Right ventricle myocardium superior (tissue), 1 donor: ENCODE measurements at places on chromosomes 12 and 14. TPM values are rescaled to one million over a fixed set of nuclear protein-coding genes. Genes with fewer than 3 reads are reported as not detected.
A peak's percentile ranks its signal among the peaks of the same experiment; 100 is the strongest.

Gene MORN3
- 0.11 TPM for total RNA-seq

DNA sequence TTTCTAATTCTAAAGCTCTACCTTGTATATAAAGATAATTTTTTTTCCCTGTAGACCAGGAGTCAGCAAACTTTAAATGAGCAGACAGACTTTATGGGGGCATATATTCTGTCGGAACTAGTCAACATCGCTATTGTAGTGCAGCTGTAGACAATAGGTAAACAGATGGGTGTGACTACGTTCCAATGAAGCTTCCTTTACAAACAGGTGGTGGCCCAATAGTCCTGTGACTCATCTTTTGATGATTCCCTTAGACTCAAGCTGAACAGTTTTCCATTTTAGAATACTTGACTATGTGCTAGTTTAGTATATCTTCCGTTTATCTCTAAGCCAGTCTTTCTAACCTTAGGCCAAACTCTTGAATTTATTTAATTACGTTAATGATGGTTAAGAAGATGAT is 16.3 kb downstream of the MUCL1 start:
- no peak for DNase-seq

- no peak for DNase-seq
These were observed 92.7 kb upstream of the PRMT8 start for GRCh38 chr12:3398196-3398789.

DNA sequence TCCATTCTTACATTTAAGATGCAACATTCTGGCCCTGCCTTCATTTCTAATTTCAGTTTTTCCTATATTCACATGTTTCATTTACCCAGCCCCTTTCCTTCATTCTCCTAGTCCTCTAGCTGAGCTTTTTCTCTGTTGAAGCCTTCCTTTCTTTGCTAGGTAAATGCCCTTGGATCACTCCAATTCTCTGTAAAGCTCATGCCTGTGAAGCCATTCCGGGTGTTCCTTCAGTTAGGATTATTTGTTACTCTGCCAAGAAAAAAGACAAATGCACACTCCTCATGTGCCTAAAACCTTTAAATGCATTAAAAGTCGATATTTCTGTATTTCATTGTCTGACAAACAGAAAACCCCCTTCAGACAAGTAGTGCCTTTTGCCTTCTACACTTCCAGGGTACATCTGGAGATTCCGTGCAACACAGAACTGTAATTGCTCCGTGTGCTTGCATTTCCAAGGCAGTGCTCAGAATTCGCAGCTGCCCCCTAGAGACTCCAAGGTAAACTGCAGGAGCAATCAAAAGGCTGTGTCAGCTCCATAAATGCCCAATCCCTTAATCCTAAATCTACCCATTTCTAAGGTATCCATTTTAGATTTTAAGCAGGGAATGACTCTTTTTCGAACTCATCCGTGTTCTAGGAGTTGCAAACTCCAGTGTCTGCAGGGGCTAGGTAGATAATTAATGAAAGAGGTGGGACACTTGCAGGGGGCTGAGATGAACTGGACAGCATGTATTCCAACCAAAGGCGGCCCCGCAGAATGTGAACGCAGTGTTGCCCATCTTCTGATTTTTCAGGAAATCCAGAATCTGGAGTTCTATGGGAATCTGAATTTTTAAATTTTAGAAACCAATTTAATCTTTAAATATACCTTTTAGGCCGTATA is 320.2 kb downstream of the GRIN2B start:
- peak; percentile 49 for DNase-seq

DNA sequence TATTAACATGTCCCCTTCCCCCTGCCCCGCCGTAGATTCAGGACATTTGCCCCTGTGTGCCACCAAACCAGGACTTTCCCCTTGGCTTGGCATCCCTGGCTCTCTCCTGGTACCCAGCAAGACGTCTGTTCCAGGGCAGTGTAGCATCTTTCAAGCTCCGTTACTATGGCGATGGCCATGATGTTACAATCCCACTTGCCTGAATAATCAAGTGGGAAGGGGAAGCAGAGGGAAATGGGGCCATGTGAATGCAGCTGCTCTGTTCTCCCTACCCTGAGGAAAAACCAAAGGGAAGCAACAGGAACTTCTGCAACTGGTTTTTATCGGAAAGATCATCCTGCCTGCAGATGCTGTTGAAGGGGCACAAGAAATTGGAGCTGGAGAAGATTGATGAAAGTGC is 28.9 kb downstream of the HRK start:
- DNase-seq = no peak

DNA sequence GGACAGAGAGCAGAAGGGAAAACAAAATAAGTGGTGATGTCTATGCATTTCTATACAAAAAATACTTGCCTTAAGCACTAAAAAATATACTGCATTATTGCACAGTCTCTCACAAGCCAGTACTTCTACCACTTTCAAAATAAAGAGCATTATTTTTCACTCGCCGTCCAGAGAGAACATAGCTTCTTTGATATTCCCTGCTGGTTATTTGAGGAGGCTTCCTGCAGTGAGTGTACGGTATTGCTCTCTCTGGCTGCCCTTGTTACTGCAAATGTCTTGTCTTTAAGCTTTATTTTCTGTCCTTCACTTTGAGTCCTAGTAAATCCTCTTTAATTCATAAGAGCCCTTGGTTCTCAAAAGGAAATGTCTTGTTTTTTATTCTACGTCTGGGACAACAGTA is 81.1 kb downstream of the EML1 start:
- DNase-seq = no peak
